NCI-H2081 (cell line): ENCODE measurements at places on chromosomes 11 and 22.

DNA sequence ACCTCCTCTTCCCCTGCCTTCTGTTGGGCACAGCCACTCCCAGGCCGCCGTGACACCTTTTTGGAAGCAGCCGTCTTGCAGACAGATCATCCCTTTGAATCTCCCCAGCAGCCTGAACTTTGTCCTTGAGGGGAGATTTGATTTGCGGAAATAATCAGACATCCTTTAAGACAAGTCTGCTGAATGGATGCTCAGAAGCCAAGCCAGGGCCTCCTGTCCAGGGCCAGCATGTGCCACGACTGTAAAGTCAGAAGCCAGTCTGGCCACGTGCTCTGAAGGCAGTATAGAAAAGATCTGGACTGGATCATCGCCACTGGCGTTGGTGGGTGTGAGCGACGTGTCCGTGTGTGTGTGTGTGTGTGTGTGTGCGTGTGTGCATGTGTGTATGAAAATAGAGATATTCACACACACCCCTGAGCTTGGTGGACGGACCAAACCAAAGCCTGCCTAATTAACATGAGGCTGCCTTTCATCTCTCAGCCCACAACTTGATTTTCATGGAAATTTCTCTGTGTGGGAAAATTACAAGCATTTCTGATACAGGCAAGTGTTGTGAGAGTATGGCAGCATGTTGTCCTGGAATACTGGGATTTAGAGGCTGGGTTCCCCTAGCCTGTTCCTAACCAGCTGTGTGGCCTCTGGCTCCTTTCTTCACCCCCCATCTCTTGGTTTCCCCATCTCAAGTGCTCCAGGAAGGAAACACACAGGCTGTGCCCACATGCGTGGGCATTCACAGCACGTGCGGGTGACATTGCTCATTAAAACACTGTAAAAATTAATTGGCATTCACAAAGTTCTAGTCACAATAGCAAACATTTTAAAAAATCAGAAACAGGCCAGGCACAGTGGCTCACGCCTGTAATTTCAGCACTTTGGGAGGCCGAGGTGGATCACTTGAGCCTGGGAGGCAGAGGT, 61.8 kb upstream of the WNT7B start:
- no peak for DNase-seq

DNA sequence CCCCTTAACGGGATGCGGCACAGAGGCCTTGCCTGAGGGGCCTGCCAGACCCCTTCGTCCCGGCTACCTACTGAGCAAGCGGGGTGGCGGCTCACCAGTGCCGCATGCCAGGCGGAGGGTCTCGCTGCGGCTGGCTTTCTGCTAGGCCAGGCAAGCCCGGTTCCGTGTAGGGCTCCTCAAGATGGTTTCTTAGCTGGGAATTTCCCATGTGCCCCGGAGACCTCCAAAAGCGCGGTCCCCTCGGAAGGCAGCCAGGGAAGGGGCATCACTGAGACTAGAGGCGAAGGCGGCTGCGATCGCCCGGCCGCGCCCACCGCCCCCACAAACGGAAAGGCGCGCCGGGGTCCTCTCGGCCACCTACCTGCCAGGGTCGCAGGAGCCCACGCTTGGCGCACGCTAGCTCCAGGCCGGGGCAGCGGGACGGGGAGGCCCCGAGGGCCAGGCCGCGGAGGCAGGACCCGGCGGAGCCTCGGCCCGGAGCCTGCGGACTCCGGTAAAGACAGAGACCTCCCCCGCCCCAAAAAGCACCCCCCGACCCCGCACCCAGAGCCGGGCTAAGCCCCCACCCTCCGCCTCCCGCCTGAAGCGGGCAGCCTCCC, 23.8 kb downstream of the MICAL3 start:
- peak; percentile 19 for DNase-seq

DNA sequence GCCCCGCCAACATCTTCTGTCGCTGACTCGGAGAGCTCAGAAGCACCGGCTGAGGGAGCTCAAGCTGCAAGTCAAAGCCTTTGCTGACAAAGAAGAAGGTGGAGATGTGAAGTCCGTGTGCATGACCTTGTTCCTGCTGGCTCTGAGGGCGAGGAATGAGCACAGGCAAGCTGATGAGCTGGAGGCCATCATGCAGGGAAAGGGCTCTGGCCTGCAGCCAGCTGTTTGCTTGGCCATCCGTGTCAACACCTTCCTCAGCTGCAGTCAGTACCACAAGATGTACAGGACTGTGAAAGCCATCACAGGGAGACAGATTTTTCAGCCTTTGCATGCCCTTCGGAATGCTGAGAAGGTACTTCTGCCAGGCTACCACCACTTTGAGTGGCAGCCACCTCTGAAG, 6.7 kb downstream of the RAG1 start:
- DNase-seq, result no peak

DNA sequence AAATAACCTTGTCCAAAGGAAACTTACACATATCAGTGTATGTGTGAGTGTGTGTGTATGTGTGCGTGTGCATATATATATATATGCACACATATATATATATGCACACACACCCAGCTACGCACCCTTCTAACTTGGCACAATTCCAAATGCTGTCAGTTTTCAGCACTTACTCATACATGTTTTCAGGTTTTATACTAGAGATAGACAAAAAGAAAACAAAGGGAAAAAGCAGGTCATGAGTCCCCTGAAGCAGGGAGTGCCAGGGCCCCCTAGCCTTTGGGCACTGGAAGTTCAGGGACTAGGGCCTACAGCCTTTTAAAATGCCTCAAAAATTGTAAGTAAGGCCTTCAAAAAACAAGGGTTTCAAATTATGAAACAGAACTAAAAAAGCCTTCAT, 265.4 kb downstream of the CADM1 start:
- no peak for DNase-seq
